ENCODE measurements at places on chromosomes 16 and 17.

- DNase-seq = no peak
Measured at GRCh38 chr17:55825213-55825612, 74.4 kb downstream of the PCTP start.

DNA sequence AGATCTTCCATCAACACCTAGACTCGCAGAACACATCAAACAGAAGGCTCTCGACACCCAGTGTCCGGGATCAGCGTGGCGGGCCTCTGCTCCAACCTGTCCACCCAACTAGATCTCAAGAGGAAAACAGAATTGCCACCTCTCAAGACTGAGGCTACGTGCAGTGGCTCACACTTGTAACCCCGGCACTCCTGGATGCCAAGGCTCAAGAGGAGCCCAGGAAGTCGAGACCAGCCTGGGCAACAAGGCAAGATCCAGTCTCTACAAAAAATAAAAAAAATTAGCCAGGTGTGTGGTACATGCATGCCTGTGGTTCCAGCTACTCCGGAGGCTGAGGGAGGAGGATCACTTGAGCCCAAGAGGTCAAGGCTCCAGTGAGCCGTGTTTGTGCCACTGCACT is 132.6 kb downstream of the ZFHX3 start:
- DNase-seq = no peak

DNA sequence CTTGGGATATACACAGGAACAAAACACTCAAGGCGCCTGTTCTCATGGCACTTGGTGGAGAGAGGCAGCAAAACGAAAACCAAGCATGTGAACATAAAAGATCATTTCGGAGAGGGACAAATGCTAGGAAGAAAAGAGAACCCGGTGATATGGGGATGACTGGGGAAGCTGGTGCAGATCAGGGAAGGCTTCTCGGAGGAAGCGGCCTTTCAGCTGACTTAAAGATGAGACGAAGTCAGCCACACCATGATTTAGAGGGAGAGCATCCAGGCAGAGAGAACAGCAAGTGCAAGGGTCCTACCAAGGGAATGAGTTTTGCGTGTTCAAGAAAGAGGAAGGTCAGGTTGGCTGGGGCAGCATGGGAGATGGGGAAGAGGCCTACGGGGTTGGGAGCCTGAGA is 250.9 kb downstream of the KATNIP start:
- no peak for DNase-seq

DNA sequence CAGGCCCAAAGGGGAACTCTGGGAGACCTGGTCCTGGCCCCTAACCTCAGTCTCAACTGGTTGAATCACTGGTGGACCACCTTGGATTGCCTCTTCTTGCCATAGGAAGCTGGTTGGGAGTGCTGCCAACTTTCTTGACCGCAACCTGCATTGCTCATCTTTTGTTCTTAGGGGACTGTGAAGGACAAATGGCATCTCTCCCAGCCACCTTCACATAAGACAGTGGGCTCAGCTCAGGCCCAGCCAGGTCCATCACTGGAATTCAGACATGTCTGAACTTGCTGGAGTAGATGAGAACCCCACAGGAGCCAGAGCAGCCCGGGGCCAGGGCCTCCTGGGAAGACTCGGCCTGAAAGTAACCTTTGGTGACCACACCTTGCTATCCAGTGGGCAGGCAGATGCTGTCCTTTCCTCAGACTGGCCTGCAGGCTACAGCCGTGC is 18.8 kb downstream of the ADORA2B start:
- no peak for DNase-seq

DNA sequence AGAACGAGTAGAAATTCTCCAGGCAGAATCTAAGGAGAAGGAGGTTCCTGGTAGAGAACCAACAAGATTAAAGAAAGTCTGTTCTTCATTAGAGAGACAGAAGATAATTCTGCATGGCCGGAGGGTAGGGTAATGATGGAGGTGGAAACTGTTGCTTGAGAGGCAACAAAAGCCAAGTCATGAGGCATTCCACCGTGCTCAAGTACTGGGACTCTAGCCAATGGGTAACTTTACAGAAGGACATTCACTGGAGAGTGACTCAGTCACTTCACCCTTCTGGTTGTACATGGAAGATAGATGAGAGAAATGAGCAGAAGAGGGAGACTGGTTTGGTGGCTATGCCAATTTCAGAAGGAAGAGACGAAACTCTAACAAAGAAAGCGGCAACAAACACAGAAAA is 53.6 kb upstream of the ANKFN1 start:
- no peak for DNase-seq

DNA sequence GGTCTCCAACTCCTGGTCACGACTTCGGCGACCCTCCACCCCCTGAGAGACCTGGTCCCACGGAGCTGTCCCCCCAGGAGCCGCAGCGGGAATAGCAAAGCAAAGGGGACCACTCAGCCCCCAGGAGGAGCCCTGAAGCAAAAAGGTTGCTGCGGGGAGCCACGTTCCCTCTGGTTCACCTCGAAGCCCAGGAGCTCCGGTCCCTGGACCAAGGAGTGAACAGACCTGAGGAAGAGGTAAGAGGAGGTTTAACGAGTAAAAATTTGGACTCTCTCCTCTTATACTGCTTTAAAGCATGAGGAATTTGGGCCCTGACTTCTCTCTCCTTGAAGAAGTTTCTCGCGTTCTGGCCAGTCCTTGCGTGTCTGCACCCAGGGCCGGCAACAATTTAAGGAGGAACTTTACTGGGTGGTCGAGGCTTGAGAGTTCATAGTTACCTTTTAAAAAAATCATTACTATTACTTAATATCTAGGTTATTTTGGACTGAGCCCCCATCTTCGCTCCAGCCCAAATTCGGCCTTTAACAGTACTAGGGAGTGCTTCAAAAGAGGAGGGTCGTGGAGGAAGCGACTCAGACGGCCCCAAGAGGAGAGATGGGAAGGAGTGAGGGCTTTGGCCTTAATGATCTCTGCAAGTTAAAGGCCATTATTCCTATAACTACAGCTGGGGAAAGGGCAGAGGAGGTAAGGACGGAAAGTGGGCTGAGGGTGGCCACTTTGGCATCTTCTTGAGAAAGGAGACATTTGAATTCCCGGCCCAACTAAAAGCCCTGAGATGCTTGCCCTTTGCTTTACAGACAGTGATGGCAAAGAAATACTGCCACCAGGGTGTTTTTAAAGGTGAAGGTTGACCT is 16.9 kb upstream of the HOXB9 start:
- DNase-seq = no peak

- no peak for DNase-seq
Measured at GRCh38 chr16:88617268-88618031, 20.9 kb upstream of the IL17C start.

DNA sequence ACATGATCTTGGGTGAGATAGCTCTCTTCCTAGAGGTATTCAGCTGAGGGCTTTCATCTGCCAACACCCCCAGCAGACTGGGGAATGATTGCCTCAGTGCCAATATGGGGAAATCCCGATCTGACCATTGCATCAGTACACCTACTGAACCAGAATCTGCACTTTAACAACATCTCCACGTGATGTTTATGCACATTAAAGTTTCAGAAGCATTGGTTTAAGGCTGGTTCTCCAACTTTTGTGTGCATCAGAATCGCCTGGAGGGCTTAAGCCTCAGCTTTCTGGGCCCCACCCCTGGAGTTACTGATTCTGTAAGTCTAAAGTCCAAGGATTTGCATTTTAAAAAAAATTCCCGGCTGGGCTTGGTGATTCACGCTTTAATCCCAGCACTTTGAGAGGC is 123.6 kb upstream of the MED13 start:
- no peak for DNase-seq

DNA sequence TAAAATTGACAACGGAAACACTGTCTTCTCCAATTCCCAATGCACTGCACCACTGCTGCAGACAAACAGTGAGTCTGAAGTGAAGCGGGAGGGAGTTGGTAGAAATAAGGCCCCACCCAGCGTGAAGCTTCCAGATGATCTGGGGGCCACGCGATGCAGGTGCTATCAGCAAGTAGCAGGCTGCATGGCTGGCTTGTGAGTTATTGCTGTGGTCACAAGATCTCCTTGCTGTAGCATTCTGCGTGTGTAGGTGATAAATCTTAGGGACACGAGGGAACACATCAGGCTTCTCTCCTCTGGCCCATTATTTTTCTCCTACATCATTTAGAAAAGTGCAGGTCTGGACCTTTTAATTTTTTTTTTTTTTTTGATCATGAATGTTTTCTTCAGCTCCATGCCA is 407.6 kb downstream of the TMEM114 start:
- DNase-seq = no peak

GRCh38 chr16:22123146-22123545 is 30.8 kb downstream of the VWA3A start:
- DNase-seq = no peak

- DNase-seq = no peak
Measured at GRCh38 chr16:84020353-84020752, 22.2 kb downstream of the SLC38A8 start.

DNA sequence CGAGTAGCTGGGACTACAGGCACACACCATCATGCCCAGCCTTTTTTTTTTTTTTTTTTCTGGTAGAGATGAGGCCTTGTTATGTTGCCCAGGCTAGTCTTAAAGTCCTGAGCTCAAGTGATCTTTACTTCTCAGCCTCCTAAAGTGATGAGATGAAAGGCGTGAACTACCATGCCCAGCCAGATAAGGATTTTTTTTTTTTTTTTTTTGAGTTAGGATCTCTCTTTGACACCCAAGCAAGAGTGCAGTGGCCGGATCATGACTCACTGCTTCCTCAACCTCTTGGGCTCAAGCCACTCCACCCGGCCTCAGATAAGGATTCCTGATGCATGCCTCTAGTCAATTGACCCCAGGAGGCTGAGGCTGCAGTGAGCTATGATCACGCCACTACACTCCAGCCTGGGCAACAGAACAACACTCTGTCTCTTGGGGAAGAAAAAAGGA is 11.2 kb upstream of the PLEKHG4 start:
- DNase-seq = no peak

GRCh38 chr17:72158895-72159885 is 38.4 kb downstream of the SOX9 start:
- no peak for DNase-seq

All from activated CD4-positive, alpha-beta T cell treated with anti-CD3 and anti-CD28 coated beads, Interleukin-2, amount 50 U/mL, for 1 hour (primary cell).